ENCODE measurements at places on chromosomes 5 and 9.

GRCh38 chr9:29214154-29214689, 1640.9 kb upstream of the C9orf72 start:
- DNase-seq: no peak

GRCh38 chr9:35954942-35955546, 2.9 kb downstream of the OR2S2 start:
- no peak for DNase-seq

DNA sequence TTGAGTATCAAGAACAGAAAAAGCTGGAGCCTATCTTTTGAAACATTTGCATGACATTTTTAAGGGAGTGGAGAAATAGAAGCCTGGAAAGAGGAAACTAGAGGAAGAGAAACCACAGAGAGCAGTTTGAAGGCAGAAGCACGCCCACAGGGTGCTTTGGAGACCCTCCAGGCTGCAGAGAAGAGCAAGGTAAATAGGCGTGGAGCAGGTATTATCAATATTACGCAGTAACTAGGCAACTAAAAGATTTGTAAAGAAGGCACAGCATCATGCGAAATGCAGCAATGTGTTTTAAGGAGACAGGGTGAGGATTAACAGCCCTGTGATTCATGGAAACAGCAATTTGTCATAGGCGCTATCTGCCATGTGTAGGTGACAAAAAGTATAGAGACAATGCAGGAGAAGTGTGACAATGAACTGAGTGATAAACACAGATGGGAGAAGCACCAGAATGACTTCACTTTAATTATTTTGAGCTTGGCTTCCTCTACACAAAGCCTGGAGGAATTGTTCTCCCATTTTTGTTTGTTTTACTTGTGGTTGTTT, 281.2 kb downstream of the BRINP1 start:
- no peak for DNase-seq

GRCh38 chr9:134291452-134291881, 34.8 kb upstream of the RXRA start:
- no peak for DNase-seq

DNA sequence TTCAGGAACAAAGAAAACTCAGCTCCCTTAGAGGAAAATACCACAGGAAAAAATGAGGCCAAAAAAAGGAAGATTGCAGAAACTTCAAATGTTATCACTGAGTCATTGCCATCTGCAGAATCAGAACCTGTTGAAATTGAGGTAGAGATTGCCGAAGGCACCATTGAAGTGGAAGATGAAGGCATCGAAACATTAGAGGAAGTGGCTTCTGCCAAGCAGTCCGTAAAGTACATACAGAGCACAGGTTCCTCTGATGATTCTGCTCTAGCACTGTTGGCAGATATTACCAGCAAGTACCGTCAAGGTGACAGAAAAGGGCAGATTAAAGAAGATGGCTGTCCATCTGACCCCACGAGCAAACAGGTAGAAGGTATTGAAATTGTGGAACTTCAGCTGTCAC, 30.8 kb upstream of the NIM1K start:
- no peak for DNase-seq

DNA sequence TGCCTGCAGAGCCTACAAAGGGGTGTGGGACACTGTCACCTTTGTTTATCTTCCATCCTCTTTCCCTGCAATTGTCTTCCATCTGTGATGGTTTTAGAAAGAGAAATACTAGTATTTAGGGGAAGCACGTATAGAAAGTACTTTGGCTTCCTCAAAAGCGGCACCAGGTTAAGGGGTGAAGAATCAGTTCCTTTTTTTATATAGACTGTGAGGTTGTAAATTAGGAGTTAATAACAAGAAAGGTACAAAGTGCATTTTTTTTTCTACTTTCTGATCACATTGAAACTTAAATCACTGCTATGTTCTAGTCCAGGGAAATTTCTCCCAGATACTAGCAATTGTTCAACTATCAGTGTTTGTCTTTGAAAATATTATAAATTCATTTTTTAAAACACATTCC, 219.3 kb downstream of the CEMIP2 start:
- no peak for DNase-seq

- DNase-seq: no peak
These were observed 6.6 kb upstream of the AHRR start for GRCh38 chr5:314676-315487.

DNA sequence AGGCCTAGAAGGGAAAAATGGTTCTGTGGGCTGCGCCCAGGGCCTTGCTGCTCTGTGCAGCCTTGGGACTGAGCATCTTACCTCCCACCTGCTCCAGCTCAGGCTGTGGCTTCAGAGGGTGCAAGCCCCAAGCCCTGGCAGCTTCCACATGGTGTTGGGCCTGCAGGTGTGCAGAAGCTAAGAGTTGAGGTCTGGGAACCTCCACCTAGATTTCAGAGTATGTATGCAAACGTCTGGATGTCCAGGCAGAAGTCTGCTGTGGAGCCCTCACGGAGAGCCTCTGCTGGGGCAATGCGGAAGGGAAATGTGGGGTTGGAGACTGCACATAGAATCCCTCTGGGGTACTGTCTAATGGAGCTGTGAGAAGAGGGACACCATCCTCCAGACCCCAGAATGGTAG, 36.0 kb downstream of the FBXL7 start:
- no peak for DNase-seq

DNA sequence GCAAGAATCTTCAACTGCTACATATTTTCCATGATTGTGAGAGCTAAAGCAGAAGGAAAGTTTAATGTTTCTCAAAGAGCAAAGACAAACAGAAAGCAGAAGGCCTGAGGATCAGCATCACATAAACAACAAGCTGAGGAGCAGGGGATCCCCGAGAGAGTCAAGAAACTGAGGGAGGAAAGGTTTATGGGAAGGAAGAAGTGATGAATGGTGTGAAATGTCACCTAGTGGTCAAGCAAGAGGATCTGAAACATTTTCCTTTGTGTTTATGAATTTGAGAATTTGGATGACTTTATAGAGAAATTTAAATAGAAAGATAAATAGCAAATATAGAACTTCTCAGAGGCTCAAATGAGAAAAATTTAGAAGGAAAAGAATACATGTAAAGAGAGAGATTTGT, 481.9 kb downstream of the CHSY3 start:
- DNase-seq: no peak

DNA sequence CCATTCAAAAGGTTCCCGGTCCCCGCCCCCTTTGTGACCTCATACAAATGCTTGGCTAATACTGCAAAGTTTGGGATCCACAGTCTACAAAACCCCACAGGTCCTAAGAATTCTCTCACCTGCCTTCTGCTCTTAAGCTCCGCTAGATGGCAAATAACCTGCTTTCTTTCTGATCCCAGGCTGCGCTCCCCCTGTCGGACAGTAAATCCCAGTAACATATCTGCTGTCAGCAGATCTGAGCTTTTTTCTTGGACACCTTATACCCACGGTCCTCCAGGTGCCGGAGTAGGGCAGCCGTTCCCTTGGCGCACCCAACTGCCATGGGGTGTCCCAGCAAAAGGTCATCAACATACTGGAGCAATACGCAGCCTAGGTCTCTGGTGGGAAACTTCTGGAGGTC, 39.0 kb upstream of the PPP1R26 start:
- DNase-seq: no peak

GRCh38 chr5:72374844-72375243, 54.7 kb downstream of the PTCD2 start:
- no peak for DNase-seq

DNA sequence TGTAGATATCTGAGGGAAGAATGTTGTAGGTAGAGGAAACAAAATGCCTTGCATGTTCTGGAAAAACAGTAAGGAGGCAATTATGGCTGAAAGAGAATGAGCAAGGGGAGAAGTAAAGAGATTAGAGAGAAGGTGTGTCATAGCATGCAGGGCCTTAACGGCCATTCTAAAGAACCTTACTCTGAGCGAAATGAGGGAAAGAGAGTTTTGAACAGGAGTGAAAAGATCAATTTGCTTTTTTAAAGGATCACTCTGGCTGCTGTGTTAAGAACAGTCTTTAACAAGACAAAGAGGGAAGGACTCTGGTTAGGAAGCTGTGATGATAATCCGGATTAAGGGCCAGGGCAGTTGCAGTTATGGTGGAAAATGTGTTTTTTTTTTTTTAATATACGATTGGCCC, 22.6 kb downstream of the PTBP3 start:
- no peak for DNase-seq

GRCh38 chr9:97567894-97568202, 65.3 kb downstream of the TSTD2 start:
- no peak for DNase-seq

GRCh38 chr5:4020400-4020799, 424.8 kb downstream of the IRX1 start:
- DNase-seq: no peak

- no peak for DNase-seq
These were observed 2.2 kb upstream of the PLPP7 start for GRCh38 chr9:131287359-131287758.

GRCh38 chr5:157345485-157345884, 79.6 kb downstream of the CYFIP2 start:
- DNase-seq: no peak

- no peak for DNase-seq
These were observed 72.3 kb downstream of the SLCO4C1 start for GRCh38 chr5:102223542-102224477.

DNA sequence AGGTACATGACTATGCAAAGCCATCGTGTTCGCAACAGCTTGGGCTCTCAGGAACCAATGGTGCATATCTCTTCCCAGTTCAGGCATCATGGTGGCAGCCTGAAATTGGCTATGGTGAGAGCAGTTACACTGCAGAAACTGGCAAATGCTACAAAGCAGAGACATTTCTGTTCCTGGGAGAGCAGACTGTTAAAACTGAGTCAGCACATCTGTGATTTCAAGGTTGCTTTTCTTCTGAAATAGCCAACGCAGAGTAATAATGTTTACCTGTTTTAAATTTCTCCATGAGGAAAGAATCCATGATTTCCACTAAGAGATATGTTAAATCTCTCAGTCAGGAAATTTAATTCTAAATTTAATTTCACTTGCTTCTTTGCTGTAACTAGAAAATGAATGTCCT, 47.8 kb downstream of the C7 start:
- DNase-seq: no peak

All from activated T-helper 1 cell treated with anti-CD3 and anti-CD28 coated beads, Interleukin-2, amount 50 U/mL, for 16 hours (primary cell).